ENCODE measurements at places on chromosomes 12 and 14. TPM values are rescaled to one million over a fixed set of nuclear protein-coding genes. Genes with fewer than 3 reads are reported as not detected.

- DNase-seq = no peak
- no peaks in the 10 kb centered on the region for H3K27me3 ChIP-seq
- H3K27ac ChIP-seq = no peak overlapping the region
- H3K4me1 ChIP-seq = no peaks in the 10 kb centered on the region
Observed at GRCh38 chr12:89892436-89892835, 183.8 kb upstream of the ATP2B1 start.

PRICKLE1 gene
- 1.1 TPM for total RNA-seq

- no peaks in the 10 kb centered on the region for H3K27me3 ChIP-seq
- H3K27ac ChIP-seq = no peak overlapping the region
- no peak for DNase-seq
- H3K4me3 ChIP-seq = no peak overlapping the region
- H3K36me3 ChIP-seq = no peaks in the 10 kb centered on the region
- H3K4me1 ChIP-seq = no peaks in the 10 kb centered on the region
Observed at GRCh38 chr12:90393089-90393488, 561.9 kb downstream of the CCER1 start.

- H3K4me3 ChIP-seq = no peak overlapping the region
- H3K27me3 ChIP-seq = no peaks in the 10 kb centered on the region
- H3K27ac ChIP-seq = no peak overlapping the region
- H3K4me1 ChIP-seq = no peaks in the 10 kb centered on the region
Observed at GRCh38 chr12:26643532-26644315, 189.3 kb downstream of the ITPR2 start.

Data from T-cell (primary cell).